ENCODE measurements at places on chromosomes 11 and 22.

DNA sequence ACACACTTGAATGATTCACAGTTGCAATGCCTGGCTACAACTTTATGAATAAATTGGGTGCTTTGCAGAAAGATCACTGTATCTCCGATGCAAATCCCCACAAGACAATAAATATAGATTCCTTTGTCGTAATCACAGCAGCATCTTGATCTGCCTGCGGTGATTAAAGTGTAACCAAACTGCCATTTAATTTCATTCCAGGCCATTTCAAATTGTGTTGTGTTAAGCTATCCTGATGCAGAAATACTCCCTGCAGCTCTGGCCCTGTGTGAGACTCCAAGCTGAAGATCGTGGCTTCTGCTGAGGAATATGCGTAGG lies 40.8 kb upstream of the B3GAT1 start:
- DNase-seq = no peak

- no peak for DNase-seq
Measured at GRCh38 chr11:126190792-126191191, 20.7 kb downstream of the RPUSD4 start.

- DNase-seq = no peak
Measured at GRCh38 chr11:124122123-124122522, 6.9 kb downstream of the VWA5A start.

DNA sequence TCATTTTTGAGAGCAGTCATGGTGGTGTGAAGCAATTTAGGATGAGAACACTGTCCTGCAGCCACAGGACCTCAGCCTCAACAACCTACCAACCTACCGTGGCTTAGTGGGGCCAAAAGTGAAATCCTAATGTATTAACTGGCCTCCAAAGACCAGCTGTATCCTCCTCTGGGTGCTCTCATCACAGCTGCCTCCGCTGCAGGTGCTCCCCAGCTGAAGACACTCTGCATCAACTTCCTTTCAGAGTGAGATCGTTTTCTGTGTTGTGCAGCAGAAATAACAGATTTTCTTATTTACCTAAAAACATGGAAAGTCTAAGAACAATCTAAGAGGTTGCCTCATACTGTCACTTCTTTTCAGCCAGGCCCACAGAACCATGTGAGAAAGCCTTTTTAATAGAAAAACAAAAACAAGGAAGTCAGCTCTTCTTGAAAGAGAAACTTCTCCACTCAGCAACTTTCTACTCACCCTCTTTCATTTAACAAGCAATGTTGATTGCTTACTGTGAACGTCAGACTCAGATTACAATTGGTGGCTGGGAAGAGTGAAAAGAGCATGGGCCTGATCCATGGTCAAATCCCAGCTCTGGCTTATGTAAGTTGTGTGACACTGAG lies 136.1 kb downstream of the TENM4 start:
- DNase-seq = no peak

GRCh38 chr22:42626951-42627625 lies 12.4 kb upstream of the POLDIP3 start:
- DNase-seq = no peak

DNA sequence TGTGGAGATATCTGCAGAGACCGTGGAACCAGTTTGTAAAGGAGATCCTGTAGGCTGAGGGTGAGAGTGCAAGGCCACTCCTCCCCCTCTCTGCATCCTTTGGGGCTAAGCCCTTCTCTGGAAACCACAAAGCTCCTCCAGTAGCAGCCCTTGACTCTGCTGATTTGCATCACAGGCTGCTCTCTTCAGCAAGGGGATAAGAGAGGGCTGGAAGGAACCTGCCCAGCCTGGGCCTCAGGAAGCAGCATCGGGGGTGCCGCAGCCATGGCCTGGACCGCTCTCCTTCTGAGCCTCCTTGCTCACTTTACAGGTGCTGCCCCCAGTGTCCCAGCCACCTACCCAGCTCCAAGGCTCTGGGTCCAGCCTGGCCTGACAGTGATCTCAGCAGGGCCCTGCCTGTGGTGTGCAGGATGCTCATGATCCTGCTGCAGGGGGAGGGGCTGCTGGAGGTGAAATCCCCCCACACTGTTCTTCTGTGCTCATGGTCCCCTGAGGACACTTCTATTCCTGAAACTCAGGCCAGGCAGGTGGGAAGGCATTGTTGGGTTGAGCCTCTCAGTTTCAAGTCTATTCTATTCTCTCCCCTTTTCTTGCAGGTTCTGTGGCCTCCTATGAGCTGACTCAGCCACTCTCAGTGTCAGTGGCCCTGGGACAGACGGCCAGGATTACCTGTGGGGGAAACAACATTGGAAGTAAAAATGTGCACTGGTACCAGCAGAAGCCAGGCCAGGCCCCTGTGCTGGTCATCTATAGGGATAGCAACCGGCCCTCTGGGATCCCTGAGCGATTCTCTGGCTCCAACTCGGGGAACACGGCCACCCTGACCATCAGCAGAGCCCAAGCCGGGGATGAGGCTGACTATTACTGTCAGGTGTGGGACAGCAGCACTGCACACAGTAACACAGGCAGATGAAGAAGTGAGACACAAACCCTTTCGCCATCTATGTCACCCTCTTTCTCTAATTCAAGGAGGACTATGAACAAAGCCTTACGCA lies 68.5 kb upstream of the IGLL5 start:
- no peak for DNase-seq

All from cerebellum (tissue), 4 donors.